ENCODE measurements at places on chromosomes 12 and 14.

GRCh38 chr14:30874999-30875787, 834 bp downstream of the COCH start:
- DNase-seq, result no peak

DNA sequence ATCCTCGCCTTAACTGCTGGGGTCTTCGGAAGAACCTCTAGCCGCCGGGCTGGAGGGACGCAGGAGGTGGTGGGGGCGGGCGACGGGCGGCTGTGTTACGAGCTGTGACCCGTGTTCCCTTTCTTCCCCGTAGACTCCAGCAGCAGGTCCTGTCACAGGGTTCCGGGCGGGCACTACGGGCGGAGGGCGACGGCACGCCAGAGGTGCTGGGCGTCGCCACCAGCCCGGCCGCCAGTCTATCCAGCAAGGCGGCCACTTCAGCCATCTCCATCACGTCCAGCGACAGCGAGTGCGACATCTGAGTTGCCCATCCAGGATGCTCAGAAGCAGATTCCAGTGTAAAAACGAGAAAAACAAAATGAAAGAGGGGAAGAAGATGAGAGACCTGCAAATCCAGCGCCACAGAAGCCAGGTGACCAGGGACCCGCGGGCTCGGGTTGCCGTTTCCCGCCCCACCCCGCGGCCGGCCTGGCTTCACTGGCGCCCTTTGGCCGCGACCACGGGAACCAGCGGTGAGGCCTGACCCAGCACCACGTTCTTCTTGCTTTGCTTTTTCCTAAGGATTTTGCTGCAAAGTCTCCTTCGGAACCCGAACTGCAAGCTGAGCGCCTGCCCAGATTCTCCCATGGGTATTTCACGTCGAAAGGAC, 2.1 kb downstream of the SIX6 start:
- DNase-seq, result no peak

- no peak for DNase-seq
Observed at GRCh38 chr14:88323086-88323522, at the start of gene KCNK10. TSS of gene KCNK10 (minus strand) at chr14:88323269. CDS start at chr14:88322798, 471 bp downstream.

- no peak for DNase-seq
Observed at GRCh38 chr12:26422839-26423398, 227.5 kb downstream of the SSPN start.

DNA sequence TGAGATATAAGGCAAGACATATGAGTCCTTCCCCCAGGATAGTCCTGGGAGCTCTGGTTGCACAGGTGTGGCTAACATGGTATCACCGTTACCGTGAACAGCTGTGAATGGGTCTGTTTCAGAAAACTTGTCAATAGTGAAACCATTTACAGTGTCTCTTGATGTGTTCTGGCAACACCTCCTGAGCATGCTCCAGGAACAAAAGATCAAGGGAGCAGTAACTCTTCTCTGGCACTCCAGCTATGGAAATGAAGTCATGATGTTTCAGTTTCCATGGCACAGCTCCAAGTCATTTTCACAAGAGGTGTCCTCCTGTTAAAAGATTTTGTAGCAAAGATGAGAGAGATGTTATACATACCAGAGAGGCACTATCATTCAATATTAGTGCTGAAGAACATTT, 253.7 kb downstream of the SNAPC1 start:
- no peak for DNase-seq

- no peak for DNase-seq
Observed at GRCh38 chr14:96016501-96017160, 22.5 kb upstream of the C14orf132 start.
